HS-5 (cell line): ENCODE measurements at places on chromosomes 4 and X.

DNA sequence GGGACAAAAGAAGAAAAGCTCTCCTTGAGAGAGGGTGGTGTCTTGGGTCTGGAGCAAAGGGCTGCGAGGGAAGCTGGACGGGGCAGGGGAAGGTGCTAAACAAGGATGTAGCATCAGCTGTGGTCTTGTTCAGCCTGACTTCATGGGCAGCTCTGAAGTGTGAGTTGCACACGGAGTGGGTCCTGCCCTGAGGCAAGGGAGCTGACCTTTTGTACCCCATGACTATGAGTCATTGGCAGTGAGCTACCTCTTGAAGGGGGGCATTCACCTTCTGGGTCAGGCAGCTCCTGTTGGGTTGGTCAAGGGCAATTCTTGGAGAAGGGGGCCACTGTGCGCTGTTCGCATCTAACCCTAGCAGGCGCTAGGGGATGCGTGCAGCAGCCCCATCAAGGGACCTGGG is 151.8 kb downstream of the SMIM20 start:
- no peak for DNase-seq

GRCh38 chr4:10403633-10404445 is 53.4 kb downstream of the ZNF518B start:
- DNase-seq = peak; percentile 10

DNA sequence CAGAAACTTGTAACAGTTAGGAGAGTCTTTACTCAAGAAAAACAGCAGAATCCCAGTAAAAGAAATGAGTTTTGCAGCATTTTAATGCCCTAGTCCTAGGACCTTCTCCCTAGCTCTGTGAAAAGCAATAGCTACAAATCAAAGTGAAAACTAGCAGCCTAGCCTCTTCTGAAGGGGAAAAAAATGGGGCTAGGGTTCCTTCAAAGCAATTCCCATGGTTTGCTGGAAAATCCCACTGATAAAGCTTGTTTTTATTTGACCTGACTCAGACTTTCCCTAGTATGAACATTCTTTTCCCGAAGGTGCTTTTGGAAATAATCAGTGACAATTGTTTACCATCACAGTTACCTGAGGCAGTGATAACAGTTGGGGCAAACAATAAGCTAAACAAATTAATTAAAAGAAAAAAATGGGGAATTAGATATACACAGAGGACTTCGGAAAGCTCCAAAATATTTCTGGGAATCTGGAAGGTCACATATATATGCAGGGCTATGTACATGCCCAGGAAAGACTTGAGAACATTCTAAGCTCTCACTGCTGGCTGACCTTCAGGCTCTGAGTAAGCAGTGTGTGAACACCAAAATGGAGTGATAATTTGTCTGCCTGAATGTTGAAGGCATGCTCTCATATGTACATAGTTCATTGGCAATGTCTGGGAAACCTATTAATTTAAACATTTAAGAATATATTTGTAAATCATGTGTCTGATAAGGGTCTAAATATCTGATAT is 285.9 kb downstream of the KCTD8 start:
- no peak for DNase-seq

DNA sequence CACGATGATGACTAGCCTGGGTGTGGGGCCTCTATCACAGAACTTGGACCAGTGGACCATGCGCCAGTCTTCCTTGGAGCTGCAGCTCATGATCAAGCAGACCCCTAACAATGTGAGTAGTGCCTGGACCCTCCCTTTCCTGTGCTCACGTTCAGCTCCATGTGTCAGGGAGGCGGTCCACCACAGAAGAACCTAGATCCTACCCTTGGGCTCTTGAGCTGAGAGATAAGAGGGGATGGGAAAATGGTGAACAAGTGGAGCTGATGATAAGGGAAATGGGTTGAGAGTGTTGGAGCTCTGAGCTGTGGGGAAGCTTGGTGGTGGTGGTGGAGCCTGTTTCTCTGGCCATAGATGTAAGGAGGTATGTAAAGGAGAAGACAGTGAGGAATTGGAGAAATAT is 13.1 kb downstream of the MED12 start:
- no peak for DNase-seq

- no peak for DNase-seq
Measured at GRCh38 chr4:115292320-115293092, 179.1 kb upstream of the NDST4 start.
